ENCODE measurements at places on chromosomes 3 and 15.

GRCh38 chr3:78221300-78221699 lies 1181.4 kb downstream of the ROBO2 start:
- no peak for DNase-seq

DNA sequence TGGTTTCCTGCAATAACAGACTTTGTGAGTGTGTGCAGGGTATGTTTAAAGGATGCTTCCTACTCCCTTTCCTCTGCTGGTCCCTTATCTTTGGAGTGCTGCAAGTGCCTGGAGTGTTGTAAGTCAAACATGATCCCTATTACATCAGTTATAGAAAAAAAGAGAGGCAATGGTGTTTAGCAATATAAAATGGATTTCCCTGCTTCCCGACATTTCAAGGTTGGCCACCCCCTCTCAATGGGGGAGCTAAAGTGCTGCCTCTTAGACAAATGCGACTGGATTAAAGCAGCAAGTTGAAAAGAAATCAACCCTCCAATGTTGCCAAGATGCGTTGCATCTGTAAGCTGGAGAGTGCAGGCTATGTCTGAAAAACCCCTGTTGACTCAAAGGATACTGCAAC lies 203.1 kb upstream of the WNT5A start:
- DNase-seq, result no peak

GRCh38 chr15:36004891-36005490 lies 459.0 kb upstream of the DPH6 start:
- no peak for DNase-seq

DNA sequence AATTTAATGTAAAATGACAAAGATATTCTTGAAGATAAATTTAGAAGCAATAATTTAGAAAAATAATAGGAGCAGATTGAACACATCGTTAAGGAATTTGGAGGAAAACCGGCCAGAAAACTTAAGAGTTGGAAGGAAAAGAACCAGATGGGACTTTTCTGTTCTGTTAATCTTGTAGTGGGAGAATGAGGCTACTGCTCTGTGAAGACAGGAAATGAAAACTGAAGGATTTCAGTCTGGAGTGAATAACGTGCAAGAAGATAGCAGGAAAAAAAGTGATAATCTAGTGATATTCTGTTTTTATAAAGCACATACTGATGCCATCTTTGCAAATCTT lies 74.2 kb downstream of the DPPA2 start:
- no peak for DNase-seq

- no peak for DNase-seq
These were observed 623.7 kb downstream of the MCTP2 start for GRCh38 chr15:94855018-94855408.

GRCh38 chr15:73550190-73550589 lies 83.0 kb downstream of the NPTN start:
- no peak for DNase-seq

DNA sequence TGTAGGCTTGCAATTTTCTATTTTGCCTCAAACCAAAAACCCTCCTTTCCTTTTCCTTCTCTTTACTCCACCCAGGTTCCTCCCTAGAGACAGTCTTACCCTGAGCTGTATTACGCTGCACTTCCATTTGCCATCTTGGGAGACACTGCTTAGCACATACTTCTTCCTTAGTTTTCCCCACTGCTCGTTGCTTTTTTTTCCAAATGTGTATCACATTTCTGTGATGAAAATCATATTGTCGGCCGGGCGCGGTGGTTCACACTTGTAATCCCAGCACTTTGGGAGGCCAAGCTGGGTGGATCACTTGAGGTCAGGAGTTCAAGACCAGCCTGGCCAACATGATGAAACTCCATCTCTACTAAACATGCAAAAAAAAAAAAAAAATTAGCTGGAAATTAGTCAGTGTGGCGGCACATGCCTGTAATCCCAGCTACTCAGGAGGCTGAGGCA lies 29.5 kb downstream of the POPDC2 start:
- DNase-seq, result no peak

GRCh38 chr3:31014317-31015040 lies 120.0 kb upstream of the GADL1 start:
- DNase-seq, result no peak

DNA sequence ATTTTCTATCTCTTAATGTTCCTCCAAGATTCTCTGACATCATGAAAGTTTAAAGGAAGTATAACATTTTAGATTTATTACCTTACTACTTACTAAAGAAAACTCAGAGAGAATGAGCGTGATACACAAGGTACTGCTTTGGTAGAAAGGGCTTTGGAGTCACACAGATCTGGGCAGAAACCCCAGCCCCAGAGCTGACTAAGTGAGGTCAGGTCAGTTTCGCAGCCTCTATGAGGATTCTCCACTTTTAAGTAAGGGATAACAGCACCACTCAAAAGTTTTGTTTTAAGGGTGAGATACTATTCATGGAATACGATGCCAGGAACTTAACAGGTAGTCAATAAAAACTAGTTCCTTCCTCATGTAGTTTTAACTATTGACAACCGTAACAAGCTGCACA lies 76.1 kb downstream of the CLDN11 start:
- DNase-seq, result no peak
